ENCODE measurements at places on chromosomes 13 and 19.

DNA sequence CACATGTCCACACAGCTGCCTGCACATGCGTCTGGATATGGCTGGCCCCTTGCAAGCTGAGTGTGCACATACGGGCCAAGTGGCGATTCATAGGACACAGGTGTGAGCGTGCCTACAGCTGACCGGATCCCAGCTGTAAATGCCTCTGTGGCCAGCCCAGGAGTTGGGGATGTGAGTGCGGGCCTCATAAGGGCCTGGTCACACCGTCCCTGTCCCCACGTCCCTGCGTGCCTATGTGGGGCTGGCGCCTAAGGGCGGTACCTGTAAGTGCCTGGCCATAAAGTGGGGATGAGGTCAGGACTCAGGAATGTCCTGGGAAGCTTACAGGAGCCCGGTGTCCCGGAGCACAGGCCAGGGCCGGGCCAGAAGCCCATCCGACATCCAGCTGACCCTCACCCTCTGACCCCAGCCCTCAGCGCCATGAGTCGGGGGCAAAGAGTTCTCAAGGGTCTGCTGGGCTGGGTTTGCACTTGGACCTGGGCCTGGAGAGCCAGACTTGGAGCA, 1.3 kb upstream of the ARHGAP45 start:
- DNase-seq: no peak

DNA sequence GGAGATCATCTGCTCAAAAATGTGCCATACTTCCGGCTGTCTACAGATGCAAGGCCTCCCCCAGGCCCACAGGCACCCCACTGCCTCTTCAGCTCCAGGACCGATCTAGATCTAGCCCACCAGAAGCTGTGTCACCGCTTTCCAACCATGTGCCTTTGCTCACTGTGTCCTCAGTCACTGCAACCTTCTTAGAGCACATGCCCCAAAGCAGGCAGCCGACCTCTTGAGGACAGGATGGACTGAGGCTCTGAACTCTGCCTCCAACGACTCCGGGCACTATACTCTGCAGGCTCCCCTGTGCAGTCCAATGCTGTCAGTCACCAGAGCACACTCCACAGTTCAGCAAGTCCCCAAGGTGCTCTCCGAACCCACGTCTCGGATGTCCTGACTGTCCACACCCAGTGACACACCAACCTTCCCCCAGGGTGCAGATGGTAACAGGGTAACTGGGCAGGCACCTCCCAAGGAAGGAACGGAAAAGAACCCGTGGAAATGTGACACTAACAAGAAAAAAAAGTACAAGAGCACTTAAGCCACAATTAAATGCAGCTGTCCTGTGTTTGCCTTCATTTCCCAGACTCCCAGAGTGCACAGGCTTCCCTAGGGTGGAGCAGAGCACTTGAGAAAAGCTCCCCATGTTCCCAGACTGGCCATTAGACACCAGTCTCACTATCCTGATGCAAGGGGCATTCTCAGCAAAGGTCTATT, 4.8 kb downstream of the STK24 start:
- DNase-seq: no peak

DNA sequence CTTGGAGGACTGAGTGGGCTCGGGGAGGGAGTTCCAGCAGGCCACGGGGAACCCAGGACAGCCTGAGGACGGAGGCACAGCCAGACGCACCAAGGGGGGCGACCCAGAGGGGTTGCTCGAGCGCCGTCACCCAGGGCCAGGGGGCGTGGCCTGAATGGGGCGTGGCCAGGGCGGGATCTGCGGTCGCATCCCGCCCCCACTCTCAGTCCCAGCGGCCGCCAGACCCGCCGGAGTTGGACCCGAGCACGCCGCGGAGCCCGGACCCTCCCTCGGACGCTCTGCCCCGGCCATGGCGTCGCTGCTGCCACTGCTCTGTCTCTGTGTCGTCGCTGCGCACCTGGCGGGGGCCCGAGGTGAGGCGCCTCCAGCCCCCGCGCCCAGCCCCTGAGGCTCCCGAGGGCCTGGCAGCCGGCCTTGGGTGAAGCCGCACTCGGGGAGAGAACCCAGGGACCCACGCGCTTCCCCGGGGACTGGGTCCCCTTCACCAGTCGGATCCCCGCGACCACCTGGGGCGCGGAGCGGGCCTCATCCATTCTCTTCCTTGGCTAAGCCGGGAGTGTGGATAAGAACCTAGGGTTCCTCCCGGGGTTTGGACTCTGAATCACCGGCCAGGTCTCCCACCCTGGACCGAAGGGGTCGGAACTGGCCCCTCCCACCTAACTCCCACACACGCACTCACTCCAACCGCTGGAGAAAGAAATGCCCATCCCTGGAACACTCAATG, at the start of gene CILP2:
CILP2 (plus strand) TSS at position 205 of the 724 bp plus-strand sequence; CDS start at position 290, 85 bp downstream.
- DNase-seq: no peak

DNA sequence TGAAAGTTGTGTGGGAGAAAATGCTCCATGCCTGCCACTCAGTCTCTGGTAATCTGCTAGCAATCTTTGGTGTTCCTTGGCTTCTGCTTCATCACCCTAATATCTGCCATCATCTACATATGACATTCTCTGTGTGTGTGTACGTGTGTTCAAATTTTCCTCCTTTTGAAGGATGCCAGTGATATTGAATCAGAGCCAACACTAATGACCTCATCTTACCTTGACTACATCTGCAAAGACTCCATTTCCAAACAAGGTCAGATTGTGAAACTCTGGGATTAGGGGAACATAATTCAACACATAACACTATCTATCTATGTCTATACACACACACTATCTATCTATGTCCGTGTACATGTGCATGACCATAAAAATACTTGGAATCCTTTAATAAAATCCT, 81.4 kb upstream of the IRS2 start:
- DNase-seq: no peak

DNA sequence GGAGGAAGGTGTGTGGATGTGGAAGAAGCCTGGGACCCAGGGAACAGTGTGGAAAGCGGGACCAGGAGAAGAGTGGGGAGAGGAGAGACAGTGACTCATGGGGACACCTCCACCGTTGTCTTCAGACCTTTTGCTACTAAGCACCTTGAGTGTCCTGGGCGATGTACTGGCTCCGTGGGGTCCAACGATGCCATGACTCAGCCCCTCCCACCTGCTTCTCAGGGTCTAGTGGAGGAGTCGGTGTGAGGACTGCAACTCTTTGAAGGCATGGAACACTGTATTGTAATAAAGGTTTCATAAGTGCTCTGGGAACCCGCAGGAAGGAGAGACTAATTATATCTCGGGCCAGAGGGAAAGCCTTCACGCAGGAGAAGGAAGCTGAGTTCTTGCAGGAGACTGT, 166.9 kb upstream of the KL start:
- DNase-seq: no peak

GRCh38 chr13:23794267-23795161, 94.7 kb downstream of the MIPEP start:
- DNase-seq: no peak

- DNase-seq: no peak
Measured at GRCh38 chr13:112772929-112773328, 83.1 kb downstream of the ATP11A start.

DNA sequence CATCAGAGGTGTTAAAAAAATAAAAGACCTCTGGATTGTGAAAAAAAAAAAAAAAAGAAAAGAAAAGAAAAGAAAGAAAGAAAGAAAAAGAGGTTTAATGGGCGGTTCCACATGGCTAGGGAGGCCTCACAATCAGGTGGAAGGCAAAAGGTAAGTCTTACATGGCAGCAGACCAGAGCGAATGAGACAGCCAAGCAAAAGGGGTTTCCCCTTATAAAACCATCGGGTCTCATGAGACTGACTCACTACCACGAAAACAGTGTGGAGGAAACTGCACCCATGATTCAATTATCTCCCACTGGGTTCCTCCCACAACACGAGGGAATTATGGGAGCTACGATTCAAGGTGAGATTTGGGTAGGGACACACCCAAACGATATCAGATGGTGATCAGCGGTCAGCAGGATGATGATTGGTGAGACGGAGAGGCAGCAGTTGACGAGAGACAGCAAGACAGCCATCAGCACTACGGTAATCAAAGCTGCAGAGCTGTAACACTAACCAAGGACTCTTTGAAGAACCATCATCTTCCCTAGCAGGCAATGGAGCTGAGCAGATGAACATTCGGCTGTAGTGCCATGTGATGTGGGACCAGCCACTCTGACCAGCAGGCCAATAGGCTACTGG, 3.9 kb upstream of the CD209 start:
- no peak for DNase-seq

GRCh38 chr19:55145232-55145631, 3.8 kb downstream of the TNNT1 start:
- DNase-seq: no peak

DNA sequence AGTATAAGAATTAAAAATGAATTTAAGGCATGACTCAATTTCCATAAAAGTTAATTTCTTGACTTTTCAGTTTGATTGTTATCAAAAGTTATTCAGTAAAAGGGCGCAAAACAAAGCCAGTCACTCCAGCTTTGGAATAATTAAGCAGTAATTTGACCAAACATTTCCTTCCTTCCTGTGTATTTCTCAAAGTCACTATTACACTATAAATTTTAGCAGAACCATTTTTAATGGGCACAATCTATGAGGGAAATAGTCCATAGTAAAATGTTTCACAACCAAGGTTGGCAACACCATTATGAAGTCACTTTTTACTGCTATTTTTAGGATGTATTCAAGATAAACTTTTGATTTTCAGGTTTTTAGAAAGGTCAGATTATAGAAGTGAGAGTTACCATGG, 91.0 kb downstream of the DACH1 start:
- no peak for DNase-seq

- no peak for DNase-seq
Measured at GRCh38 chr19:22783651-22784410, at the start of gene ZNF99. TSS of gene ZNF99 (minus strand) at chr19:22784151. CDS start at chr19:22784016, 135 bp downstream.

DNA sequence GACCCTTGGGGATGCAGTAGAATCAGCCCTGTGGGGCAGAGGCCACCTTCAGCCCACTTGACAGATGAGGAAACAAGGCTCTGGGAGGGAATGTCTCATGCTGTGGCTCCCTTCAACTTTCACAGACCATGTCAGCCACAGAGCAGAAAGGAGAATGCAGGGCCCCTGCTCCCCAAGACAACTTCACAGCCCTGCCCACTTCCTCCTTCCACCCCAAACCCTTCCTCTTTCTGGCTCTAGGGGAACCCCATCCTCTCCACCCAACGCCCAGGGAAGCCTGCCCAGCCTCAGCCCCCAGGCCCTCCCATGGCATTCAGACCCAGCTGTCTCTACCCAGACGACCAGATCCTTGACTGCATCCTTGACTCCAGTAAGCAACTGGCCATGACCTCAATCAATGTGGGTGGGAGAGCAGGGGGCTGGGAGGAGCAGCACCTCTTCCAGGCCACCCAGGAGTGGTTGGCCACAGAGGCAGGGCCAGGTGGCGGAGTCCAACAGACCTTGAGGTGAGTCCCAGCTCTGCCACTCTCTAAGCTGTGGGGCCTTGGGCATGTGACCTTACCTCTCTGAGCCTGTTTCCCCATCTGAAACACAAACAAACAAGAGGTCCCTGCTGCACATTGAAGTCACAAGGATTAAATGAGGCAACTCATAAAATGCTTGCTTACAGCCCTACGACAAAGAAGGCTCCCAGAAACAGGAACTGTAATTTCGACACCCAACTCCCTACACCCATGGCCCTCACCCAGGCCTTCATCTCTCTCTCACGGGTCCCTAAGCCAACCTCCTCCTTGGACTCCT, 15.8 kb downstream of the DEDD2 start:
- no peak for DNase-seq

DNA sequence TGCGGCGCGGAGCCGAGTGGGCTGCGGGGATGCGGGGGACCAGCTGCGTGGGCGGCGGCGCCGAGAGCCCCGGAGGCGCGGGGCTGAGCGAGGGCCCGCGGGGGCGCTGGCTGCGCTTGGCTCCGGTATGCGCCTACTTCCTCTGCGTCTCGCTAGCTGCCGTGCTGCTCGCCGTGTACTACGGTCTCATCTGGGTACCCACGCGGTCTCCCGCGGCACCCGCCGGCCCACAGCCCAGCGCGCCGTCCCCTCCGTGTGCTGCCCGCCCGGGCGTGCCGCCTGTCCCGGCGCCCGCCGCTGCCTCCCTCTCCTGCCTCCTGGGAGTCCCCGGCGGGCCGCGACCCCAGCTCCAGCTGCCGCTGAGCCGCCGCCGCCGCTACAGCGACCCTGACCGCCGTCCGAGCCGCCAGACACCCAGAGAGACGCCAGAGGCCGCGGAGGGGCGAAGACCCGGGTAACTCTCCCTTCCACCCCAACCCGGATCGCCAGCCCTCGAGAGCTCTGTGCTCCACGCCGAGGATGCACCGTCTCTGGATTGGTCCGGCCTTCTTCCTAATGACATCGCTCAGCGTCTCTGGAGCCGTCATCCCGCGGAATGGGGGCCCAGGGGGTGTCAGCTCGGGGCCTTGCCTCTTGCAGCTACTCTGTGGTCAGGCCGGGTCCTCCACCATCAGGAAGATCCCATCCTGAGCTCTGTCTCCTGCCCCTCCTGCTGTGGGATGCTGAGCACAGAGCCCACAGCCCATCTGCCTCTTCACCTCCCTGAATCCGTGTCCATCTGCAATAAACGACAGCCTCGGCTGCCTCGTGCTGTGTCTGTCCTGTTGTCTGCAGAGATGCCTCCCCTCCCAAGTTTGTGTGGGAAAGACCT, 441 bp downstream of the INAFM1 start:
- DNase-seq: no peak

DNA sequence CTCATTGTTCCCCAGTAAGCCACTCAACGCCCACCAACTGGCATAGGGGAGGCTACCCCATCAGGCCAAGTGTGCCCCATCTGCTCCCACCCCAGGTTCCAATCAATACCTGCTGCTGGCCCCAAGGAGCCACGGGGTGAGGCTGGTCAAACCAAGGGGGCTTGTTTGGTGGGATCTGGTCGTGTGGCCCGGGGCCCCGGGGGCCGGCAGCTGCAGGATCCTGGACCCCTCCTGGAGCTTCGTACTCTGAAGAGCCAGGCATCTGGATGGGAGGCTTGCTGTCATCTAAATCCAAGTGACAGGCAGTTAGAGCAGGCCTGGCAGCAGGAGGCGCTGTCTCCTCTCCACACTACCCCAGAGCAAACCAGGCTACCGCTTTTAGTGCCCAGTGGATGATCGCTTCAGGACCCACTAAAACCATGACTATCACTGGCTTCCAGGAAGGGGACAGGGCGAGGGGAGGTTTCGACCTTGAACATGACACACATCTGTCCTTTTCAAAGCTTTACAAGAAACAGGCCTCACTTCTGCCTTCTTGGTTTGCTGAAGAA, 14.2 kb downstream of the CHERP start:
- DNase-seq: no peak

- no peak for DNase-seq
Measured at GRCh38 chr19:10209315-10209714, 14.6 kb upstream of the DNMT1 start.

DNA sequence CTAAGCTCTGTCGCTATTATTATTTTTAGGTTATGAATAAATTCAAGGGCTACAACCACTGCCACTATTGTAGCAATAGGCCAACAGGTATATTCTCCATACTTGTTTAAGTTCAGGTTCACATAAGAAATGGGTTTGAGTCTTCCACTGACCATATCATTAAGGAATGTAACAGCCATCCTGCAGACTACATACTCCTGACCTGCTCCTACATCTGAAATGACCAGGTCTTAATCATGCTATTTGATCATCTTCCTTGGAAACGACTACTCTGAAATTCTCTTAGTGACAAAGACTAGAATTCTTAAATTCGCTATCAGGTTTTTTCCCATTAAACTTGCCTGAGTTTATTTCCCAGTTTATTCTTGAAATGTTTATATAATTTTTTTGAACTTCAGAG, 66.8 kb downstream of the IPO5 start:
- no peak for DNase-seq

All from activated T-helper 1 cell treated with Interleukin-2 at 50 U/mL for 16 hours (primary cell).